Dermis lymphatic vessel endothelial cell (primary cell): ENCODE measurements at places on chromosomes 7 and 10. TPM values are rescaled to one million over a fixed set of nuclear protein-coding genes. Genes with fewer than 3 reads are reported as not detected.

KNDC1 gene
- total RNA-seq: not detected in 2 replicates

OR9A2 gene
- not detected in 2 replicates for total RNA-seq

SLC26A5 gene
- 1.5 and 2.3 TPM in 2 replicates for total RNA-seq

GPR141 gene
- not detected in 2 replicates for total RNA-seq

NAT16 gene
- not detected in 2 replicates for total RNA-seq

TSPAN12 gene
- total RNA-seq: 128 and 134 TPM in 2 replicates
